Stimulated activated CD8-positive, alpha-beta memory T cell treated with anti-CD3 and anti-CD28 coated beads, Interleukin-4, amount 100 ng/mL, for 4 hours (primary cell): ENCODE measurements at places on chromosomes 2 and 18.

- no peak for DNase-seq
These were observed 74.6 kb downstream of the MEP1B start for GRCh38 chr18:32264401-32264800.

- no peak for DNase-seq
These were observed 158.6 kb downstream of the PIK3C3 start for GRCh38 chr18:42113529-42114191.

DNA sequence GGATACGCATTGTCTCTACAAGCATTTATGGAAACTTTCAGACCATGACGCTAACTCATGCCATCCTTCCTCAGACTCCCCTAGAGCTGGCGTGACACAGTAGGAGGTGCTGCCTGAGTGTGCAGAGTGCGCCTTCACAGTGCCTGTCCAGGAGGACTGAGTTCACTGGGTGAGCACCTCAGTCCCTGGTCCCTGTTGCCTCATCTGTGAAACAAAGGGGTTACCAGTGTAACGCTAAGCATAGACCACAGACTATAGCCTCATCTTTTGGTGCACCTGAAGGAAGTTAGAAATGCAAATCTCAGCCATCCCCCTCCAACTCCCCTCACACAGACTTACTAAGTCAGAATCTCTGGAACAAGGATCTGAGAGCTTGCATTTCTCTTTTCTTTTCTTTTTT, 142.8 kb downstream of the TMEM17 start:
- no peak for DNase-seq

GRCh38 chr18:45167631-45168280, 447.5 kb upstream of the SLC14A2 start:
- no peak for DNase-seq

- no peak for DNase-seq
These were observed 6.9 kb downstream of the UGT1A10 start for GRCh38 chr2:233643128-233643527.

GRCh38 chr2:20205915-20206524, 18.9 kb downstream of the SDC1 start:
- DNase-seq = no peak

- no peak for DNase-seq
These were observed 13.6 kb downstream of the LYPD1 start for GRCh38 chr2:132656266-132656975.

DNA sequence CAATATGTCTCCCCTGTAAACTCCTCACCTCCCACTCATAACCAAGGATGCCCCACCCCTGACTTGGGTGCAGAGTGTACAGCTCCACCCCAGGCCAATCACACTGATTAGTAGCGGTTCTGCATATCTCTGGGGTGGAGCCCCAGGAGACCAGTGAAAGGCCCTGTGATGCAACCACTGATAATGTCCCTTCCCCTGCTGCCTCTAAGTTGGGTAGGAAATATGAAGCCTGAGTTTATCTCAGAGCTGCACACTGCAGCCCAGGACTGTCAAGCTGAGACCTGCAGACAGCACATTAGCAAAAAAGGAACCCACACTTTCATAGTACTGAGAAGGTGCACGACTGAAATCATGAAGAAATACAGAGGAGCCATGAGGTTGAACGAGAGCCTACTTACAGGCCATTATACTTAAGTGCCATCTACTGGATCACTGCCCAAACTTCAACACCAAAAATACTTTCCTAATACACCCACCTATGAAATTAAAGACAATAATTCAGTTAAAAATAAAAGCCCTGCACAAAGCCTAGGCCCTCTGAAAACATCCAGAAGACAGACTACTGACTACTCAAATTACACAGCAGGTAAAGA, 455.4 kb upstream of the LRRTM4 start:
- no peak for DNase-seq

- no peak for DNase-seq
These were observed 41.7 kb downstream of the HPCAL1 start for GRCh38 chr2:10344105-10345066.
